ENCODE measurements at places on chromosomes 11 and 22.

GRCh38 chr11:116692318-116693101 lies 80.3 kb downstream of the BUD13 start:
- no peak for DNase-seq

DNA sequence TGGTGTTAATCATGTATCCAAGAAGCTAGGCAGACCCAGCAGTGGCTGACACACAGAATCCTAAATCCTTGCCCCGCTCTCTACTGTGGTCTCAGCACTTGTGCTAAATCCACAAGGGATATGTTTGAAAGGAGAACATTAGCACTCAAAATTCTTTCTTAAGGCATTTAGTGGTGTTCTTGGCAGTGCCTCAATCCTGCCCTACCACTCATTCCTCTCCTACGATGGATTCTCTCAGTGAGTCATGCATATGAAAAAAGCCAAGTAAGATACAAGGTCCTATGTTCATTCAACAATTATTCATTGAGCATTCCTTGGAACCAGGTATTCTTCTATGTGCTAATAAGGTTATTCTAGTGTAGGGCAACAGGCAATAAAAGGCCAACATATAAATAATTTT lies 31.2 kb downstream of the RRP8 start:
- DNase-seq, result peak; percentile 66

GRCh38 chr11:21628641-21629040 lies 564.2 kb upstream of the ANO5 start:
- DNase-seq, result no peak

- DNase-seq, result peak; percentile 19
Observed at GRCh38 chr11:131809203-131809918, 438.9 kb downstream of the NTM start.

GRCh38 chr11:65112546-65113360 lies 1.1 kb downstream of the TM7SF2 start:
- no peak for DNase-seq

DNA sequence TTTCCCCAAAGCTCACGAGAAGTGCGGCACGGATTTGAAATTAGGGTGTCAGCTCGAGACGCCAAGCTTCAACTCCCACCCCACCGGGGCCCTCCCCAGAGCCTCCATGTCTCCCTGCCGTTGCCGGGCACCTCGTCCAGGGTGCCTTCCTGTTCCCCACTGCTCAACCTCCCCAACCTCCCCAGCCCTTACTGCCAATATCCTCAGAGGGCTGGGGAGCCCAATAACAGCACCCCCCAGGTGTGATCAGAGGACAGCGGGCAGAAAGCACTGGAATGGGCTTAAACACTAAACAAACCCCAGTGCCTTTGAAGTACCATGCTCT lies 1336.4 kb downstream of the TBC1D22A start:
- DNase-seq, result no peak

GRCh38 chr22:34858066-34858465 lies 207.9 kb upstream of the ISX start:
- DNase-seq, result no peak

DNA sequence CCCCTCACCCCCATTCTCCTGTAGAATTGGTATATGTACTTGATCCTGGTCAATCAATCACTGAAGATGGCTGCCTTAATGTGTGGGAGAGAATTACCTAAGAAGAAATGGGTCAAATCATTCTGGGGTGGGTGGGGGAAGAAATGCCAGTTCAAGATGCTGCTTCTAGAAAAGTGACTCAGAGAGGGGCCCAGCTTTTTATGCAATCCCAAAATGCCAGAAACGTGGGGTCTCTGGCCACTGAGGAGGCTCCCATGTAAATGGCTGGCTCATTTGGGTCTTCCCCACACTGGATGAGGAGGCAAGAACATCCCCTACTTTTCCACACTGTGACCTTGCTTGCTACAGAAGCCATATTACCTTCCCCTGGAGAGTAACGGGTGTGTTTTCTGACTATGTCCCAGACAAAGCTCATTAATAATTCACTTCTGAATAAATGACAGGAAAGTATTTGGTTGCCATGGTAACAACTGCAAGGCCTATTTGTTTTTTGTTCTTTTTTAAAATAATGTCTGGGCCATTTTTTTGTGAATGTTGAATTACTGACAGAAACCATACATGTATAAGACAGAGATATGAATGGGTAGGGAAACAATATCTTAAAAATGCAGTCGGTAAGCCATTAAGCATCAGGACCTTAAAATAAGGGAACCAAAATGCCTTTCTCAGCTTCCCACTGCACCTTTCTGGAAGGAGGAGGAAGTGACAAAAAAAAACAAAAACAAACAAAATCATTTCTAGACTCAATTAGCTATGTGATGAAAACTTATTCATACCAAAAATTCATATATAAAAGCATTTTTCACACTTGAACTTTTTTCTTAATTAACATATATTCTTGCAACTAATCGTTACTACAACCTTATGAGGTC lies 32.0 kb downstream of the SLC1A2 start:
- DNase-seq, result no peak

GRCh38 chr11:76984743-76985142 lies 49.5 kb upstream of the B3GNT6 start:
- no peak for DNase-seq

DNA sequence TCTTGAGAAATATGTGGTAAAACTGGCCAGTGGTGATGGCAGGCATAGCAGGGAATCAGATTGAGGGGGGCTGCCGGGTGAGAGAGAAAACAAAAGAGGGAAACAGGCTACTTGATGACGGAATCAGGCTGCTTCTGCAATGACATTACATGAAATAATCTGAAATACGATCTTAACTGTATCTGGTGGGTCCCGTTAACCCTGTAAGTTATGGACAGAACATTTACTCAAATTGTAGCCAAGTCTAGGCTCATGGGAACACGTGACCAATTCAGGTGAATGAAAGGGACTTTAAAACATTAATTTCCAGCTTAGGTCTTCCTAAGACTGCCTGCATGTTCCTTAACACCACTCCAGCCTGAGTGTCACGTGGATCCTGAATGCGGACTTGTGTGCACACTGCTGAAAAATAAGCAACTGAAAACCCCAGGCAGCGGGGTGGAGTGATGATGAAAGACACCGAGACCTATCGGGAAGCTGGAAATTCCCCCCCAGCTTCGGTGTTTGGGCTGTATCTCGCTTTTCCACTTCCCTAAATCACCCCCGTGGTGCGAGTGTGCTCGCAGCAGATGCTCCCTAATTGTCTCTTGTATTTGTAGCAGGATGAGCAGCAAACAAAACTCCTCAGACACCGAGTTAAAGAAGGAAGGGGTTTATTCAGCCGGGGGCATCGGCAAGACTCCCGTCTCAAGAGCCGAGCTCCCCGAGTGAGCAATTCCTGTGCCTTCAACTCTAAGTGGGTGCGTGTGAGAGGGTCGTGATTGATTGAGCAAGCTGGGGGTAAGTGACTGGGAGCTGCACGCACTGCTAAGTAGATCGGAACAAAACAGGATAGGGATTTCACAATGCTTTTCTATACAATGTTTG lies 145.0 kb upstream of the GRK3 start:
- DNase-seq, result peak; percentile 29

DNA sequence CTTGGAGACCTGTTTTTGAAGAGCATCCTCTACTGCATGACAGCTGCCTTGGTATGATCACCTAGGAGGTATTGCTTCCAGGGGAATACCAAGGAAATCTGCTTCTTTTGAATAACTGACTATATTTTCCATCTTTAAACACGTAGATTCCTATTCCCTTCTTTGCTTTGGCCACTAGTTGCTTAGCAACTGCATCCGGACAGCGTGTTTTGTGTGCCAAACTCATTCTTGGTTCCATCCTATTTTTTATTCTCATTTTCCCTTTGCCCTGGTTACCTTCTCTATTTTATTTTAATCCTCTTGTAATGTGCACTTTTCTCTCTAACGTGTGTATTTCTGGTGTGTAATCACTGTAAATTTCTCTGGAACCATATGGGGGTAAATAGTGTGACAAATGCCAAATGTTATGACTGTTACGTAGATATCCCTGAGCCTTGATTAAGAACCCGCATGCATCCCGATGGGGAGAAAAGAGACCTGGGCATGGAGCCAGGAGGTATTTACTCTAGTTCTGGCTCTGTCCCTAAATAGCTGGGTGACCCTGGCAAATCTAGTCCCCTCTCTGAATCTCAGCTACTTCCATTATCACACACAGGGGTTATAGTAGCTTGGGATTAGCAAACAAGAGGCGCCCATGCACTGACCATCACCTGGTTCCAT lies 241.7 kb downstream of the MIAT start:
- DNase-seq, result no peak

- no peak for DNase-seq
Observed at GRCh38 chr11:829176-829846, 1.6 kb downstream of the CRACR2B start.

- peak; percentile 49 for DNase-seq
Observed at GRCh38 chr11:73374151-73374550, 2.0 kb upstream of the RELT start.

GRCh38 chr11:43419460-43419859 lies 60.7 kb downstream of the TTC17 start:
- DNase-seq, result peak; percentile 59

- no peak for DNase-seq
Observed at GRCh38 chr22:33112580-33112979, 54.4 kb upstream of the SYN3 start.

DNA sequence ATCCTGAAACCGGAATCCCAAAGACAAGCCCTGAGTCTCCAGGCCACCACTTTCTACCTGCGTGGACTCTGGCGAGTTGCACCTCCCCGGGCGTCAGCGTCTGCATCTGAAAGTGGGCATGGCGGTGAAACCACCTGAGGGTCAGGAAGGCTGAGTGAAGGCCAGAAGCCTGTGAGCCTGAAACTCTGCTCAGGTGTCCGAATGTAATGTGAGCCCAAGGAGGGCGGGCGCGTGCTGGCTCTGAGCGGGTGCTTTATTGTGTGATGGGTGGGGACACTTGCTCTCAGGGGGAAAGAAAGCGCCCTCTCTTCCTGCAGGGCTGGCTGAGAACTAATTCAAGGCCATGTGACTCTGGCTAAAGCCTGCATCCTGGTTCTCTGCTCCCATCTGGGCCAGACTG lies 135.6 kb downstream of the ST3GAL4 start:
- DNase-seq, result no peak

- no peak for DNase-seq
Observed at GRCh38 chr11:132981131-132981956, 551.0 kb downstream of the OPCML start.

DNA sequence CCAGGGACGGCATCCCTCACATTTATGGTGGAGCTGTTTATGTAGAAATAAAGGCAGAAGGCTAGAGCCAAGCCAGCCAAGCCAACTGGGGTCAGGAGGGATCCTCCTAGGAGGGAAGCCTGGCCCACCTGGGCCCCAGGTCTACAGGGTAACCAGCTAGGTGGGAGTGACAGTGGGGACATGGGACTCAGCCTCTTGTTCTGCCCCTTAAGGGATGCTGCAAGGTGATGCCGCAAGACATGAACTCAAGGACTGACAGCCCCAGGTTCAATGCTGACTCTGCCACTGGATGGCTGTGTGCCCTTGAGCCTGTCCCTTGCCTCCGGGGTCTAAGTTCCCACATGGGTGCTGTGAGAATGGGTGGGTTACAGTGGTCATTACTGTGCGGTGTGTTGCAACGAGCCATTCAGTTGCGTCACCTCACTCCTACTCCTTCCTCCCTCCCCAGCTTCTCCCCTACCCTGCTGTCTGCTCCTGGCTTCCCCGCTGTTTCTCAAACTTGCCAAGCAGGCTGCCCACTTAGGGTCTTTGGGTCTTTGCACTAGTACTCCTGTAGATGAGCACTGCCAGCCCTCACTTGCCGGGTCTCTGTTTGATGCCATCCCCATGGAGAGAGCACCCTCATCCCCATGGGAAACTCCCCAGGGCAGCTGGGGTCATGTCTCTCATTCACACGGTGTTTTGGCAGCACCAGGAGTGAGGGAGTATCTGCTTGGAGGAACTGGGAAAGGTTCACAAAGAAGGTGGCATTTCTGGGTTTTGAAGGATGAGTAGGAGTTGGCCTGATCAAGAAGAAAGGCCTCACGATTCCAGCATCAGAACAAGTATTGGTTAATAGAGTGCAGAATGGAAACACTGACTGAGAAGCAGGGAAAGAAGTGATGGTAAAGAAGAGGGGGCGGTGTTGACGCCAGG lies 43.0 kb upstream of the RTL6 start:
- DNase-seq, result no peak

DNA sequence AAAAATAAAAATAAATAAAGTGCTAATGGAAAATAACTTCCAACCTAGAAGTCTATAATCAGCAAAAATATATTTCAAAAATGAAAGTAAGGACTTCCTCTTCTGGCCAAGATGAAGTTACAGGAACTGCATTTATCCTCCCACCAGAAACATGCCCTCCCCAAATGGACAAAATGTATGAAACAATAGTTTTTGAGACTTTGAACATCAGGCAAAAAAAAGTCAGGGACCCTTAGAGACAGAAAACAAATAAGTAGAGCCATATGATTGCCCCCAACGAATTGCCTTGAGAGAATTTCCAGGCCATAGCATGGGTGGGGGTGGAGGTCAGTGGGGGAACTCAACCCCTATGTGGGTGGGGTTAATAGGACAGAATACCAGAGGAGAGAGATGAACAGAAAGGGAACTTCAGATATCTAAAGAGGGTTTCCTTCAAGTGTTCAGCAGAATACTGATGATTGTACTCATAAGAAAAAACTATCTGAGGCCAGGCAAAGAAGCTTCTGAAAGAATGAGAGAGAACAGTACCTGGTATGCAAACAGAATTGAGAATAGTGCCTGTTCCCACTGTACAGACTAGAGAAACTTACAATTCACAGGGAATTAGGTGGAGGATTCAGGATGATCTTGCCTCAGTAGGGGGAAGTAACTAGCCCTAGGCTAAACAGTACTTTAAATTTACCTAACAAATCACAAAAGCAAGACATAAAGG lies 26.6 kb upstream of the IL10RA start:
- no peak for DNase-seq

DNA sequence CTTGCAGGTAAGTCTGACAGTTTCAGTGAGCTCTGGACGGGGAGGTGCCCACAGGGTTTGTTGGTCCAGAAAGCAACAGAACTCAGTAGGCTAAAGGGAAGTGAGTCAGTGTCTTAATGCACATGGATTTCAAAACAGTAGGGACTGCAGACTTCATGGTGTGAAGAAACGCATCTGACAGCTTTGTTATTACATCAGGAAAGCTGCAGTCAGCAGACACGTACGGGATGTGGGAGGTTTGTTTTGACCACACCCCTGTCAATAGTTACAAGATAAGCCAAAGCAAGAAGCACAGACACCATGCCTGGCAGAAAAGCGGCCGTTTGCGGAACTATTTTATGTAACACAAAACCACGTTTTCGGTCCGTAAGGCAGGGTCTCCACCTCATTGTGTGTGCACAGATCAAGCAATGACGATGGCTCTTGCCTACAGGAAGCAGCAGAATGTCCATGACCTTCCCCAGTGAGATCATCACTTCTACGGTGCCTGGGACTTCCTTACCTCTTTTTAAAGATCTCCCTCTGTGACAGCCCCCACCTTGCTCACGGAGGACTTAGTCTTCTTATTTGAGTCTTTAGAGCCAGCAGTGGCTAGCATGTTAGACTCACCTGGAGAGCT lies 58.2 kb upstream of the FTH1 start:
- peak; percentile 88 for DNase-seq

DNA sequence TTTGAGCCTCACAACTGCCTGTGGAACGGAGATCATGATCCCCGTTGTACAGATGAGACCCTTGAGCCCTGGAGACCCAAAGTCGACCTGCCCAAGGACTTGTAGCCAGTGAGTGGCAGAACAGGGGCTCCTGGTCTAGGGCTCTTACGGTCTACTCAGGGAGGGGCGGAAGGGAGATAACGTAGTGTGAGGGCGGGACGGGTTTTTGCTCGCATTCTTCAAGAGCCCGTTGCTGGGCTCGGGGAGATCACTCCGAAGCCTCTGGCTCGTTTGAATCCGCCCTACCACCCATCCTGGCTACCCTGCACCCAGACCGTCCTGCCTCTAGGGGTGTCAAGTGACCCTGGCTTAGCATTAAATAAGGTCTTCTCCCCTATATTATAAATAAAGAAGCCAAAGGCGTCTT lies 639 bp downstream of the CRY2 start:
- peak; percentile 39 for DNase-seq
